Panc1 (cell line): ENCODE measurements at places on chromosomes 12 and 14.

GRCh38 chr12:99553461-99553860 is 94.1 kb upstream of the GARIN6 start:
- no peak overlapping the region for H3K27ac ChIP-seq
- no peak for DNase-seq
- no peaks in the 10 kb centered on the region for H3K36me3 ChIP-seq

DNA sequence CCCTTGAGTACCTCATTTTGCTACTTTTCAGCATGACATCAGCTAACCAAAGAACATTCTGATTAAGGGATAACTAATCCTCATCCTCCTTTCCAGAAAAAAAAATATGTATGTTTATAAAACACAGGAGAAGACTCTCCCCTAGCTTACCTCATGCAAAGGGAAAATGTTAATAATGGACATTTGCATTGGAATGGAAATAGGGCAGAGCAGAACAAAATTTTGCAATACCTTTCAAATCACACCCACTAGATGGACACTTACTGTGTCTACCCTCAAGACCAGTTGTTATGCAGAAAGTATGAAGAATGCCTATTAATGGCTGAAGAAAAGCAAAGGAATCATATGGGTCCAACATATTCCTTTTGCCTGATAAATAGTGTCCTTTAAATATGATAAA is 8.9 kb upstream of the SLCO1A2 start:
- H3K27ac ChIP-seq = no peak overlapping the region
- no peaks in the 10 kb centered on the region for H3K4me1 ChIP-seq
- H3K36me3 ChIP-seq = no peaks in the 10 kb centered on the region
- H3K27me3 ChIP-seq = no peaks in the 10 kb centered on the region
- H3K4me3 ChIP-seq = no peak overlapping the region

DNA sequence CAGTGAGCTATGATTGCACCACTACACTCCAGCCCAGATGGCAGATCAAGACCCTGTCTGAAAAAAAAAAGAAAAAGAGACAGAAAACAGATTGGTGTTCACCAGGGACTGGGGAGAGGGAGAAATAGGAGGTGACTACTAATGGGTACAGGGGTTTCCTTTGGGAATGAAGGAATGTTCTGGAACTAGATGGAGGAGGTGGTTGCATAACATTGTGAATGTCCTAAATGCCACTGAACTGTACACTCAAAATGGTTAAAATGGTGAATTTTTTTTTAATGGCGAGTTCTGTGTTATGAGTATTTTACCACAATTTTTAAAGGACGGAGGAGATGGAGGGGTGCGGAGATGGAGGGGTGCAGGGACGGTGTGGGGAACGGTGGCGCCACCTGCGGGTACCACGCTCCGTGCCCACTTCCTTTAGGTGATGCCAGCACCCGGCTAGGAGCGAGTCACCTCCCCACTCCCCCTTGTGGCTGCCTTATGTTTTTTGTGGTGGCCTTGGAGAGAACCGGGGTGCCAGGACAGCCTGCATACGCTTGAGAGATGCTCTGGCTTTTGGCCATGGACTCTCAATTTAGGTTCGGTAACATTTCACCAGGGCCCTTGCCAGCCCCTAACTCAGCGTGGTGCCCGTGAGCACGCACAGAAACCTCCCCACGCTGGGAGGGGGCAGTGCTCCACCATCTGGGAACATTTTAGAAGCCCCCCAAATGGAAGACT is 16.1 kb downstream of the UBC start:
- H3K4me1 ChIP-seq = peaks cover 17% of the 10 kb centered on the region; the same call in 1 of the 2 replicates
- peak overlapping the region; percentile 15 for H3K4me3 ChIP-seq
- H3K36me3 ChIP-seq = no peaks in the 10 kb centered on the region
- no peak for DNase-seq
- no peaks in the 10 kb centered on the region for H3K27me3 ChIP-seq

- H3K36me3 ChIP-seq = no peaks in the 10 kb centered on the region
- H3K4me1 ChIP-seq = no peaks in the 10 kb centered on the region
- no peaks in the 10 kb centered on the region for H3K27me3 ChIP-seq
- H3K27ac ChIP-seq = no peak overlapping the region
- H3K4me3 ChIP-seq = no peak overlapping the region
- DNase-seq = no peak
Observed at GRCh38 chr14:92253381-92253894, 69.5 kb upstream of the SLC24A4 start.

- H3K27ac ChIP-seq = no peak overlapping the region
- H3K4me3 ChIP-seq = no peak overlapping the region
- H3K27me3 ChIP-seq = no peaks in the 10 kb centered on the region
- H3K36me3 ChIP-seq = no peaks in the 10 kb centered on the region
- no peak for DNase-seq
Observed at GRCh38 chr12:70875628-70876027, 44.9 kb downstream of the PTPRR start.

DNA sequence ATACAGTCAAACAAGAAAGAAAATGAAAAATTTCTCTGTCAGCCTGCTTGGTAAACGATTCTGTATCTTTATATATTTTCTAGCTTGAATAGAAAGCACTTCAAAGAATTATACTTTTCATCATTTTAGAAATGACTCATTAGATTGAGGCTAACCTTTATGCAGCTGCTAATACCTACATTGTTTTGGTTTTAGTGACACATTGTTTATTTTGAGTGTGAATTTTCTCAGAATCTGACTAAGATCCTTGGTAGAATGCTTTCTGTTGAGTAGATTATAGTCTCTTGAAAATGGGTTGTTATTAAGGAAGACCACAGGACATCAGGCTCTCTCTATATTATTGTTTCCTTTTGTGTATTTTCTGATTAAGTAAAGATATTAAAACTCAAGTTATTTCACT is at the start of gene PMCH:
TSS of gene PMCH (minus strand) at position 45 of the 400 bp plus-strand sequence. CDS start 63 bp downstream, outside the sequence.
- no peaks in the 10 kb centered on the region for H3K27me3 ChIP-seq
- H3K4me1 ChIP-seq = no peaks in the 10 kb centered on the region
- no peak within 1 kb of the TSS for H3K27ac ChIP-seq
- no peak for DNase-seq
- H3K4me3 ChIP-seq = no peak within 1 kb of the TSS

GRCh38 chr14:22596354-22596879 is 1.7 kb upstream of the ABHD4 start:
- no peak overlapping the region for H3K27ac ChIP-seq
- peaks cover 6% of the 10 kb centered on the region; the same call in 1 of the 2 replicates for H3K4me1 ChIP-seq
- no peak for DNase-seq

DNA sequence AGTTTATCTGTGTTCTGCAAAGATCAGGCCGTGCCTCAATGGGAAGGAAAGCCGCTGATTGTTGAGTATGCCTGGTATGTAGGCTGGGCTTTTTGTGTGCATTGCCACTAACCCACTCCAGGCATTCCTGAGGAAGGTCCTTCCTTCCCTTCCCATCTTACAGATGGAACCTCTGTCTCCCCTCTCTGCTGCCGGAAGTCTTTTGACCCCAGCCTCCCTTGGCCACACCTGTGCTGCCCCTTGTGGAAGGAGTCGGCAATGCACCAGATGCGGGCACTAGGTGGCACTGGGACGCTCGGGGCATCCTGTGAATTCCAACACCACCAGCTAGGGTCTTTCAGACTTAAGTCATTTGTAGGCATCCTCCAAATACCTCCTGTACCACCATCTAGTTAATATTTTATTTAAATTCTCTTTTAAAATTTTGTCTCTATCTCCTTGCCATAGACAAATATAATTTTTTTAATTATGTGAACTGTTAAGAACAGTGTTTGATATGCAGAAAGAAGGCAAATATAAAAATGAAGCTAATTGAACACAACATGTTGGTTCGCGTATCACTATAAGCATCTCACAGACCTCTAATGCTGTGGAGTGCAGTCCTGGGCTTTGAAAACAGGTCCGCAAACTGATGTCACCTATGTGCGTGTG is 99.6 kb downstream of the RIN3 start:
- H3K27me3 ChIP-seq = no peaks in the 10 kb centered on the region
- H3K4me1 ChIP-seq = no peaks in the 10 kb centered on the region
- no peak overlapping the region for H3K4me3 ChIP-seq
- H3K27ac ChIP-seq = no peak overlapping the region
- no peaks in the 10 kb centered on the region for H3K36me3 ChIP-seq
- DNase-seq = no peak

GRCh38 chr14:91371011-91371989 is 46.3 kb downstream of the CCDC88C start:
- H3K4me1 ChIP-seq = peaks cover 64% of the 10 kb centered on the region
- no peak overlapping the region for H3K4me3 ChIP-seq
- H3K36me3 ChIP-seq = no peaks in the 10 kb centered on the region
- DNase-seq = no peak

DNA sequence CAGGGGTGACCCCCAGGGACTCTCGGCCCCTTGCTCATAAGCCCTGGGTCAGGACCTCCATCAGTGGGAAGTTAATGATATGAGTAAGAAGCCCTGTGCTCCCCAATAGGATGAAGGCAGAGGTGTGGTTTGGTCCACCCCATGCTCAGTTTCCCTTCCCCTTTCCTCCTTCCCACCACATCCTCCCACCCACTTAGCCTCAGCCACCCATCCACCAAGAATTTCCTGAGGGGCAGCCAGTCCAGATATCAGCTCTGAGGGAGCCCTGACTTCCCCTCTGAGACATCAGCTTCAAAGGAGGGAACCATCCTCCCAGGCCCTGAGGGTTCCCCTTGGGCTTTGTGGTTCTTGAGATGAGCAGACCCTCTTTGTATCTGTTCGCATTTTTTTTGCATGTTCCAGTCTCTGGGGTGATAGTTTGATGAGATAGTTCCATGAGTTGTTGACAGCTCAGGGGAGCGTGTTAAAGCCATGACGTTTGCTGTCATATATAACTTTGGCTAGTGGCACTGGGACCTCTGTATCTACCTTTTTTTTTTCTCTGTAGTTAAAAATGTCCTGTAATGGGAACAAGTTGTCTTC is 71.2 kb downstream of the LGMN start:
- DNase-seq = no peak
- no peaks in the 10 kb centered on the region for H3K4me1 ChIP-seq
- H3K4me3 ChIP-seq = no peak overlapping the region

GRCh38 chr12:108700833-108701541 is 30.3 kb downstream of the CORO1C start:
- H3K4me1 ChIP-seq = no peaks in the 10 kb centered on the region
- no peaks in the 10 kb centered on the region for H3K27me3 ChIP-seq
- peaks cover 13% of the 10 kb centered on the region; the same call in 1 of the 2 replicates for H3K36me3 ChIP-seq
- no peak overlapping the region for H3K27ac ChIP-seq
- no peak overlapping the region for H3K4me3 ChIP-seq
- no peak for DNase-seq

DNA sequence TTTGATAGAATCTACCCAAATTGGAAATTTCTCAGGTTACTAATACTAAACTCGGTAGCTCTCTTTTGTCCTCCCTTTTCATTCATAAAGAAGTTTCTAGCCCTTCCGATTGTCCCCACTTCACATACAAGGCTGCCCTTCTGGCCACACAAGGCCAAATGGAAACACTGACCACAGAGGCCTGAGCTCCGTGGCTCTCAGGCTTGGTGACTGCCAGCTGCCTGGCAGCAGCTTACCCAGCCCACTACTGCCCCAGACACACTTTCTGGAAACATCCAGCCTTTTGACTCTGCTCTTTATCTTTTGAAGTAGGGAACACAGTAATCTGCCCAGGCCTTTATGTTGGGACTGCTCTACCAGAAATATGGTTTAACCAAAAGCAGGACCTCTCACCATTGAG is 167.2 kb downstream of the GCH1 start:
- H3K27ac ChIP-seq = no peak overlapping the region
- H3K27me3 ChIP-seq = no peaks in the 10 kb centered on the region
- no peak for DNase-seq
- H3K4me1 ChIP-seq = no peaks in the 10 kb centered on the region

DNA sequence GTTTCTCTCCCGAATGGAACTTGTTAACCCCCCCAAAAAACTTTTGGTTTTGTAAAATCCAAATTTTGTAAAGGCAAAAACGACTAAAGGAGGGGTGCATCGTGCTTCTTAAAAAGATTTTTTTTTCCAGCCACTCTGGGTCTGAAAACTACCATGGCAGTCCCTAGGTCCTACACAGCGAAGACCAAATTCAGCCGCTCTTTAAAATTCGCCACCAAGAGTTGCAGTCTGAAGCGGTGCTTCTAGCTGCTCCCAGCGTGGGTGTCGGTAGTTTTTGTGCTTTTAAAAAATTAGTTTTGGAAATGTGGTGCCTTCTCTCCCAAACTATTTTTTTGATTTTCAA is 873 bp upstream of the GSC start:
- no peak overlapping the region for H3K4me3 ChIP-seq
- no peaks in the 10 kb centered on the region for H3K36me3 ChIP-seq
- no peaks in the 10 kb centered on the region for H3K4me1 ChIP-seq

DNA sequence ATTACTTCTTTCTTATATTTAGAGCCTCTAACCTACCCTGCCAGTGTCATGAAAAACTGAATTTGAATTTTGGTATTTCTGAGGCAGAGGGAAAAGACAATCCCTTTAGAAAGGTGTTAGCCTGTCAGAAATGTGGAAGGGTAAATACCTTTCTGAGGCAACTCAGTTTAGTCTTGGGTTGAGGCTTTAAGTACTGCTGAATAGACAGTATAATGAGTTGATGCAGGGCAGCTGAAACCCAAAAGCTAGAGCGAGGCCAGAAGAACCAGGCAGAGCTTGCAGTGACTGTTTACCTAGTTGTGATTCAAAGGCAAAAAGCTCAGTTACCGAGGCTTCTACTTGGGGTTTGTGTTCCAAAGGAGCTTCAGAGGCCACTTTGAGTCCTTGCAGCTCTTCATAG is 18.7 kb downstream of the ZC2HC1C start:
- peaks cover 7% of the 10 kb centered on the region; the same call in 1 of the 2 replicates for H3K36me3 ChIP-seq
- no peak overlapping the region for H3K27ac ChIP-seq
- no peaks in the 10 kb centered on the region for H3K27me3 ChIP-seq
- H3K4me1 ChIP-seq = no peaks in the 10 kb centered on the region

DNA sequence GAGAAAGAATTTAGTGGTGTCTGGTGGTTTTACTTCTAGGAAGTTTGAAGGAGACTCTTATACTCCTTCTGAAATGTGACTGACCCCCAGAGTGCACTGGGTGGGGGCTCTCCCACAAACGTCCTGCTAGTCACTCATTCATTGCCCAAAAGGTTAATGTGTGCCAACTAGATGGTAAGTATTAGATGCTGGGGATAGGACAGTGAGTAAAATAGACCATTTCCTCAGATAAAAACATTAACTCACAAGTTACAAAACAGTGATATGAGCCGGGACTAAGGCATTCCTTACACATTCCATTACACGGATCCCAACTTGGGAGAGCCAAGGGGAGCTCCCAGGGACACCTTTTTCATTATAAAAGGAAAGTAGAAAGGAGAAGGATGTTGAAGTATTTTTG is 185.1 kb downstream of the ATXN7L3B start:
- no peak overlapping the region for H3K27ac ChIP-seq
- no peaks in the 10 kb centered on the region for H3K27me3 ChIP-seq
- no peak for DNase-seq
- H3K4me3 ChIP-seq = no peak overlapping the region

- peaks cover 51% of the 10 kb centered on the region for H3K4me1 ChIP-seq
- DNase-seq = no peak
- no peaks in the 10 kb centered on the region for H3K36me3 ChIP-seq
- no peaks in the 10 kb centered on the region for H3K27me3 ChIP-seq
- no peak overlapping the region for H3K4me3 ChIP-seq
Observed at GRCh38 chr12:64627771-64628170, 17.5 kb downstream of the RASSF3 start.

GRCh38 chr14:58362798-58363412 is 32.8 kb upstream of the TOMM20L start:
- DNase-seq = peak; percentile 20
- H3K36me3 ChIP-seq = peaks cover 20% of the 10 kb centered on the region
- no peak overlapping the region for H3K4me3 ChIP-seq
- H3K27me3 ChIP-seq = no peaks in the 10 kb centered on the region
- H3K4me1 ChIP-seq = no peaks in the 10 kb centered on the region
